ENCODE measurements at places on chromosomes 7 and 10.

GRCh38 chr10:7534480-7534852 lies 123.6 kb upstream of the SFMBT2 start:
- DNase-seq, result no peak

DNA sequence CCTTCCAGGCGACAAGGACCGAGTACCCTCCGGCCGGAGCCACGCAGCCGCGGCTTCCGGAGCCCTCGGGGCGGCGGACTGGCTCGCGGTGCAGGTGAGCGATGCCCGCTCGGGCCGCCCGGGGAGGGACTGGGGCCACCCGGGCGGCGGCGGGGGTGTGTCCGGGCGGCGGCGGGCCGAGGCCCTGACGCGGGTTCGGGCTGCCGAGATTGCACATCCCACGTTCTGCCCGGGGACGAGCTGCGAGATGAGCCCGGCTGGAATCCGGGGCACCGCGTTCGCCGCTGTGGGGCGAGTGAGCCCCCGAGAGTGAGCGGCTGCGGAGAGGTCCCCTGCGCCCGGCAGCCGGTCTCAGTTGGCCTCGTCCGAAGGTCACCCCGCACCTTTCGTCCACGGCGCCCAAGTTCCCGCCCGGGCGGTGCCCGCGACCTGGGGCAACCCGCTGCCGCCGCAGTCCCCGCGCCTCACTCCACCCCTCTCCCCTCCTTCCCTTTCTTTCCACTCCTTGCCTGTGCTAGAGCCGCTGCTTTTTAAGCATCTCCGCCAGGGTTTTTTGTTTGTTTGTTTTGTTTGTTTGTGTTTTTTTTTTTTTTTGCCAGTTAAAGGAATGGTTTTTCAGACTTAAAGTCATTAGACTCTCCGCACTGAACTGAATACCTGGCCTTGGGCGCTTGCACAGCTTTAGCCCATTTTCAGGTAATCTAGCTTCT lies 515 bp downstream of the RALA start:
- DNase-seq, result no peak

GRCh38 chr10:75870039-75870645 lies 438.7 kb downstream of the LRMDA start:
- no peak for DNase-seq

- no peak for DNase-seq
Measured at GRCh38 chr7:68364886-68365625, 1233.2 kb upstream of the AUTS2 start.

GRCh38 chr7:70944516-70944915 lies 187.4 kb upstream of the GALNT17 start:
- DNase-seq, result no peak

DNA sequence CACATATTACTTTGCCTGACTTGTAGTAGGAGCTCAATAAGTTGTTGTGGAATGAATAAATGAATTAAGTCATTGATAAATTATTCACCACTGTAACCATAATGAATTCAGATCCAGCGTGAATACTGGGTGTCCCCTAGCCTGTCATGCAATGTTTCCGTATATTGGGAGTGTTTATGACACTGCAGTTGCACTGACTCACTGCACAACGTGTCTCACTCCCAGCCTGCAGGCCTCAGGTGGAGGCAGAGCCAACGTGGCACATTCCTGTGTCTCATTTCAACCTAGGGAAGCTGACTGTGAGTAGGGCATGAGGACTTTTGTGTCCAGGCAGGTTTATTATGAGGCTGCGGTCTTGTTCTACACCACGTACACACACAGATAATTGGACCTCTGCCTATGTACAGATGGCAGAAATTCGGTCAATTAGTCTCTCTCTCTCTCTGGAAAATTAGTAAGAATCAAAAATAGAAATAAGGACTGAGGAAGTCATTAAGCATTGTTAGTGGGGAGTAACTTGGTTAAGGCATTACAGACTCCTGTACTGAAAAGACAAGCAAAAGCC lies 299.1 kb upstream of the IGFBP3 start:
- no peak for DNase-seq

GRCh38 chr7:16402940-16403339 lies 18.4 kb downstream of the CRPPA start:
- no peak for DNase-seq

DNA sequence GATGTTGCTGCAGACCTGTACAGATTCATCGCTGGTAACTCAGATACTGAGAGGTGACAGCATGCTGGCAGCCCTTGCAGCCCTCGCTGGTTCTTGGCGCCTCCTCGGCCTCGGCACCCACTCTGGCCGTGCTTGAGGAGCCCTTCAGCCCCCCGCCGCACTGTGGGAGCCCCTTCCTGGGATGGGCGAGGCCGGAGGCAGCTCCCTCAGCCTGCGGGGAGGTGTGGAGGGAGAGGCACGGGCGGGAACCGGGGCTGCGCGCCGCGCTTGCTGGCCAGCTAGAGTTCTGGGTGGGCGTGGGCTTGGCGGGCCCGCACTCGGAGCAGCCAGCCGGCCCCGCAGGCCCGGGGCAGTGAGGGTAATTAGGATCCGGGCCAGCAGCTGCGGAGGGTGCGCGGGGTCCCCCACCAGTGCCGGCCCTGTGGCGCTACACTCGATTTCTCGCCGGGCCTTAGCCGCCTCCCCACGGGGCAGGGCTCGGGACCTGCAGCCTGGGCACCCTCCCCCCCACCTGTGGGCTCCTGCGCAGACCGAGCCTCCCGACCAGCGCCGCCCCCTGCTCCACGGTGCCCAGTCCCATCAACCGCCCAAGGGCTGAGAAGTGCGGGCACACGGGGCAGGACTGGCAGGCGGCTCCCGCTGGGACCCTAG lies 12.2 kb upstream of the GTPBP10 start:
- no peak for DNase-seq

DNA sequence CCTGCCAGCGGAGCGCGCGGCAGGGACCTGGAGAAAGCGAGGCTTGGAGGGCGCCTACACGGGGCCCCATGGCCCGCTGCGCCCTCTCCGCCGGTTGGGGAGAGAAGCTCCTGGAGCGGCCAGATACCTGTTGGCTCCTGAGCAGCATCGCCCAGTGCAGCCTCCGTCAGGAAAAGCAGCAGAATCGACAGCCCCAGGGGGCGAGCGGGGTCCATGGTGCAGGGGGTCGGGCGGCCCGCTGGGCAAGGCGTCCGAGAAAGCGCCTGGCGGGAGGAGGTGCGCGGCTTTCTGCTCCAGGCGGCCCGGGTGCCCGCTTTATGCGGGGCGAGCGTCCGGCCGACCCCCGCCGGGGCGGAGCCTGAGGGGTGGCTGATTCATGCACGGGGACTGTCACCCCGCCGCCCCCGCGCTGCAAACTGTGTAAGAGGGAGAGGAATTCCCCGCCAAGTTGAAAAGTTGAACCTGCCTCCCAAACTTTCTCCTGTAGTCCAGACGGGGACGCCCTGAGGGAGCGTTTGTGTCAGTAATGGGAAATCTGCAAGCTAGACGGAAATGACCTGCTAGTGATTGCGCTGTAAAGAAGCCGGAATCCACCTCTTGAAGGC lies at the start of gene TFPI2:
Gene TFPI2, minus strand, starts transcription at position 290 of the 605 bp plus-strand sequence. Its CDS starts 75 bp downstream, at position 215.
- DNase-seq, result no peak

- DNase-seq, result no peak
Measured at GRCh38 chr7:27179030-27179429, 4.9 kb upstream of the HOXA10 start.

DNA sequence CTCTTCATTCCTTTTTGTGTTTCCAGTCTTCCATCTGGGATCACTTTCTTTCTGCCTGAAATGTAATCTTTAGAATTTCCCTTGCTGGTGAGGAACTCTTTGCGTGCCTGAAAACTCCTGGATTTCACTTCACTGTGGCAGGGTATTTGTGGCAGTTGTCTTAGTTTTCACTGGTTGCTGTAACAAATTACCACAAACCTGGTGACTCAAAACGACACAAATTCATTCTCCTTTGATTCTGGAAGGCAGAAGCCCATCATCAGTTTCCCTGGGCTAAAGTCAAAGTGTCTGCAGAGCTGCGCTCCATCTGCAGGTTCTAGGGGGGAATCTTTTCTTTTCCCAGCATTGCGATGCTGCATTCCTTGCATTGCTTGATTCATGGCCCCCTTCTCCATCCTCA lies 109.3 kb downstream of the RBM20 start:
- DNase-seq, result no peak

DNA sequence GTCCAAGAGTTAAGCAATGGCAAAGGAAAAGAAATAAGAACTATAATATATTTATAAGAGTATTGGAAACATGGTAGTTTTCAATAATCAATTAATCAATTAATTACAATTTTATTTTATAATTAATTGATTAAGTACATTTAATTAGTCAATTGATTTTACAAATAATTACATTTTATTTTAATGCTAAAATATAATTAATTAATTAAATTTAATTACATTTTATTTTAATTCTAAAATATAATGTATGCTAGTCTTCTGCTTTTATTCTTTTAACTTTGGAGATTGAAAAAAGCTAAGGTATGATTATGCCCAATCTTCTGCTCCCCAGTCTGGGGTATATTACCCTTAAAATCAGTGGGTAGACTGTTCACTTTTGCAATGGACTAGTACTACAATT lies 686.8 kb upstream of the LRRTM3 start:
- no peak for DNase-seq

GRCh38 chr7:39607865-39608264 lies 15.5 kb upstream of the RALA start:
- DNase-seq, result no peak

- no peak for DNase-seq
Measured at GRCh38 chr7:9204571-9204970, 771.2 kb downstream of the NXPH1 start.

GRCh38 chr10:75297021-75297599 lies 61.4 kb upstream of the COMTD1 start:
- DNase-seq, result no peak

- no peak for DNase-seq
Measured at GRCh38 chr10:30088178-30088577, 28.8 kb upstream of the JCAD start.

- DNase-seq, result no peak
Measured at GRCh38 chr7:33870120-33870519, 35.2 kb upstream of the BMPER start.

GRCh38 chr10:121774404-121774803 lies 153.4 kb downstream of the ATE1 start:
- no peak for DNase-seq

DNA sequence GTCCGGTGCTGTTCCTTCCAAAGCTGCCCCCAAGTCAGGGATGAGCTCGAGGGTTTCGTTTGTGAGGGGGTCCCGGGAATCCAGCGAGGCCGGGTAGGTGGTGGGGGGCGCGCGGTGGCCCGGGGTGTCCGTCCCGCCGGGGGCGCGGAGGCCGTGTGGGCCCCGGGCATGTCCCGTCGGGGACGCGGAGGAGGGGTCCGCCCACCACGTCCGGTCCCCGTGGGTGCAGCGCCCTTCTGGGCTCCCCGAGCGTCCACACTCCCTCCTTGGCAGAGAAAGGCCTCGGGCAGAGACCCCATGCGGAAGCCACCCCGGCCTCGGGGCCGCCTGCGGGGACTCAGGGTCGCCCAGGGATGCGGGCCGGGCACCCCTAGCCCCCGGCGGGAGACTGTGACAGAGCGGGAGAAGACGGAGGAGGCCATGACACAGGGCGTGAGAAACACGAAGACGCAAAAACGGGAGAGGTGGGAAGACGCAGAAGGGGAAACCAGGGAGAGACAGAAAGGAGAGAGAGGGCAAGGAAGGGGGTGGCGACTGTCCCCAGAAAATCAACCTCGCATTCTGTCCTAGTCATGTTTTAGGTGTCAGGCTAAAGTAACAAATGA lies 640 bp upstream of the ZNF425 start:
- DNase-seq, result peak; percentile 63

- DNase-seq, result no peak
Measured at GRCh38 chr7:92793656-92794205, 42.6 kb downstream of the CDK6 start.

DNA sequence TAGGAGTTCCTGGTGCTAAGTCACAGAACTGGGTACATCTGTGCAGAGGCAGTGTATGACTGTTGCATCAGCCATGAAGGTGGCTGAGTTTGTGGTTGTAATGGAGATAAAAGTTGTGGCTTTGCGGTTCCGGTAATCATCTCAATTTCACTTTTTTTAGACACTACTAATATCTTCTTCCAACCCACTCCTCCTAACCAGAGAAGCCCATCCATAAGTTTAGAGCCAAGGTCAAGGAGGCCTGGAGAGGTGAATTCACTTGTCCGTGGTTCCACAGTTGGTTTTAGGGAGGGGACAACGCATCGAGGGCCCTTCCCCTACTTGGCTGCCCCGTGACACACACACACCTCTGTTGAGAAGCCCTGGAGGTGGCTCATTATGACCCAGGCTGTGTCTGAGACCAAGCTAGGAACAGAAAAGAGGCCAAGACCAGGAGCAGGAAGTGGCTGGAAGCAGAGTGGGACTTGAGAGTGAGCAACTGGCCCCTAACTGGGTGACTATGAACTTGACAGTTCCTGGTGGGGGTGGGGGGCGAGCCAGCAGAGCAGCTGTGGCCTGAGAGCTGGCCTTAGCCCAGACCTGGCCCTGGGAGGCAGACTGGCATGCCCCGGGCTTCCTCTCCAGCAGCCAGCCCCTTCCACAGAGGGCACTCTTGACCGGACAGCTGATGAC lies 66.8 kb upstream of the COL13A1 start:
- no peak for DNase-seq

- no peak for DNase-seq
Measured at GRCh38 chr7:158025686-158026600, 561.7 kb downstream of the PTPRN2 start.

DNA sequence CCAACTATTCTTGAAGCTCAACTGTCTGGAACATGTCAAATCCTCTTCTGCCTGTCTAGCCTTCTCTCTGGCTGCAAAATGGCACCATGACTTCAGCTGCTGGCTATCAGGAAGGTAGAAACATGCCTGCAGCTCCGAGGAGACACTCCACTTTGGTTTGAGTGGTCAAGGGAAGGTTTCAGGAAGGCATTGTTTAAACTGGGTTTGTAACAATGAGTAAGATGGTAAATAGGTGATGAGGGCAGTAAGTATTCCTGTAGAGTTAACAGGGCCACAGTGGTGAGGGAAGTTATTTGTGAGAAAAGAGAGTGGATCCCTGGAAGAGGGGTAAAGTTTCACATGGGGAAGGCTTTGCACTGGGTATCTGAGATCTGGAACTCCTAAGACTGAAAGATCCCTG lies 231.5 kb downstream of the ABCA13 start:
- DNase-seq, result no peak

All from stimulated activated CD4-positive, alpha-beta T cell treated with anti-CD3 and anti-CD28 coated beads, Interleukin-12 subunit alpha, Interleukin-12 subunit beta, amount 100 ng/mL, for 24 hours (primary cell).